ENCODE measurements at places on chromosomes 12 and 14.

- DNase-seq, result no peak
Observed at GRCh38 chr14:46279776-46280175, 371.8 kb downstream of the RPL10L start.

DNA sequence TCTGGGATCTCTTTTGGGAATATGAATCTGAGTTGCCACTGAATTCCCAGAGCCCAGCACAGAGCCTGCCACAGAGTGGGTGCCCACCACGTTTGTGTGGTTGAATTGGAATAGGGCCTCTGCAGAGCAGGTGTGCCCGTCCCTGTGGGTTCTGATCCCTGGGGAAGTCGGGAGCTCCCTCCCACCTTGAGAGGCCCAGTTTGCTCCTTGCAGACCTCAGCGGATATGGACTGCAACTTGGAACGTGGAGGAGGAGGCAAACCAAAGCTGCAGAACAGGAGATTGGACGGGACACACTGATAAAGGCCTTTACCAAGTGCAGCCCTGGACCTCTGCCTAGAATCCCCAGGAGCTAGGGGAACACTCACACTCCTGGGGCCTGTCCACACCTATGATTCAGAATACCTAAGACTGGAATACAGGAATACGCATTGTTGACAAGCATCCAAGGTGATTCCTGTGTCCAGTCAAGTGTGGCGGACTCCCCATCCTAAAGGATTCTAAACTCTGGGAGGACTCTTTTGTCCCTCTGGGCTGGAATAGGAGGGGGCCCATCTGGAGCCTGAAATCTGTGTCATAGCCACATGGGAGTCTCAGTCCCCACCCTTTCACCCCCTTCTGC, 2.4 kb downstream of the KRT76 start:
- no peak for DNase-seq

GRCh38 chr14:21852061-21852664, 178.5 kb upstream of the OR4E1 start:
- no peak for DNase-seq

DNA sequence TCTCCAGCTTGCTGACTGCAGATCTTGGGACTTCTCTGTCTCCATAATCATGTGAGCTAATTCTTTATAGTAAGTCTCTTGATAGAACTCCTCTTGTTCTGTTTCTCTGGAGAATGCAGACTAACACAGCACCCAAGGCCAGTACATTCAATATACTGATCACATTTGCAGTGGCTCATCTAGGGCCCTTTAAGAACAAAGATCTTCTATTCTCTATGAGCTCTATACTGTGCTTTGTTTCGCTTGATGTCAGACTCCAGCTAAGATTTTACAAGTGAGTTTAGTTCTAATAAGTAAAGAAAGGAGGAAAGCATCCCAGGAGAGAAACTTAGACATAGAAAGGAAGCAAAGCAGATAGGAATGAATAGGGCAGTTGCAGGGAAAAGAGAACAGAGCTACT, 69.3 kb upstream of the TMPO start:
- DNase-seq, result no peak

DNA sequence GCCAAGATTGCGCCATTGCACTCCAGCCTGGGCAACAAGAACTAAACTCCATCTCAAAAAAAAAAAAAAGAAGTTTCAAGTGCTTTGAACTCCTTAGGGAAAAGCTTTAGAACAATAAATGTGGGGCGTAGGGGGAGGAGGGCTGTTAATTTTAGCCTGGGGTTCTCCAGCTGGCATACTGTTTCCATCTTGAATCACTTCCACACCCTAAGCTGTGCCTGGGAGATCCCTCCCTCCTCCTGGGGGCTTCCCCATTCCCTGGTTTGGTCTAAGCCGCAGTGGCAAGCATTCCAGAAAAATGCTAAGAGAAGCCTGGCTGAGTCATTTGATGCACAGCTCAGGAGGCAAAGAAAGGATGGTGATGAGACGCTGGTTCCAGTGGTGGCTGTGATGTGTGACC, 2.3 kb upstream of the ZNF384 start:
- peak; percentile 86 for DNase-seq
